ENCODE measurements at places on chromosomes 4 and X.
A peak's percentile ranks its signal among the peaks of the same experiment; 100 is the strongest.

GRCh38 chrX:57453901-57454300, 137.9 kb upstream of the ZXDB start:
- DNase-seq: peak; percentile 19

GRCh38 chr4:104394406-104395167, 100.1 kb downstream of the CXXC4 start:
- no peak for DNase-seq

- no peak for DNase-seq
These were observed 220.6 kb upstream of the CPXCR1 start for GRCh38 chrX:88526385-88526784.

- no peak for DNase-seq
These were observed 39.4 kb upstream of the SHROOM4 start for GRCh38 chrX:50853399-50853798.

GRCh38 chr4:129344058-129344457, 248.1 kb downstream of the C4orf33 start:
- DNase-seq: peak; percentile 3

DNA sequence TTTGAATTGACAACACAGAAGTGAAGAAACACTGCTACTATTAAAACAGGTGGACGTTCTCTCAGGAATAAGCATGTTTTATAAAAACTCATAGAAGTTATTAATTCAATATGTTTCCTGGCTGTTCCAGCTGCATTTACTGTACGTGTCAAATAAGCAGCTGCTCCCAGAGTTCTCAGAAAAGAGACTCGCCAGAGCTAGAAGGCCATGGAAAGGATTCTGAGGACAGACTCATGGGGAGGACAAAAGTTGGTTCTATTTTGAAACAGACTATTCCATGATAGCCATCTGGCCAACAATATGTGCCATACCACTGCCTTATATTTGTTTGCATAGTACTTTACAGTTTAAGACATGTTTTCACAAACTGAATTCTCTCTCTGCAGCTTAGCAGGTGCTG, 136.5 kb downstream of the NR3C2 start:
- DNase-seq: no peak

- DNase-seq: no peak
These were observed 2.0 kb downstream of the ARX start for GRCh38 chrX:25013632-25014365.

GRCh38 chr4:169238445-169238844, 32.3 kb downstream of the SH3RF1 start:
- DNase-seq: no peak

- no peak for DNase-seq
These were observed 153.7 kb downstream of the PPP4R3C start for GRCh38 chrX:27309406-27309805.

- DNase-seq: no peak
These were observed 5.5 kb upstream of the ASMT start for GRCh38 chrX:1609311-1609710.

GRCh38 chr4:109702950-109703663, at the start of gene CASP6:
CASP6 (minus strand) TSS chr4:109703445; CDS start chr4:109703395, 50 bp downstream.
- peak; percentile 73 for DNase-seq

GRCh38 chr4:186297013-186297645, 31.1 kb downstream of the F11 start:
- peak; percentile 3 for DNase-seq

GRCh38 chrX:132758759-132759158, 199.7 kb downstream of the HS6ST2 start:
- DNase-seq: no peak

- no peak for DNase-seq
These were observed 52.5 kb downstream of the TRPC5OS start for GRCh38 chrX:111928456-111928855.

DNA sequence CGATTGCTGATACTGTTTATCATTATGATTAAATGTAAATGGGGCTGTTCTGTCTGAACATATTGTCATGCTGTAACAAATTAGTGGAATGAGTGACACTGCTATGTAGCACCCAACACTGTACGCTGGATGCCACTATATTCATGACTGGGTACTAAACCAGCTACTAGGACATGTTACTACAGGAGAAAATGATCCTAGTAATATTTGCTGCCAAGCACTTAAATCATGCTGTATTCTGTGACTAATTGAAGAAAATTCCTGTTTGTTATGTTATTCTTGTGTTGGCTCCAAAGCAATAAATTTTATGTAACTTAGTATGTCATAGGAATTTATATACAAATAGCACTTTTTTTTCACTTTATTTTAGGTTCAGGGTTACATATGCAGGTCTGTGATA, 804.2 kb downstream of the CENPC start:
- no peak for DNase-seq

GRCh38 chr4:122946142-122946541, 23.7 kb upstream of the NUDT6 start:
- DNase-seq: no peak

DNA sequence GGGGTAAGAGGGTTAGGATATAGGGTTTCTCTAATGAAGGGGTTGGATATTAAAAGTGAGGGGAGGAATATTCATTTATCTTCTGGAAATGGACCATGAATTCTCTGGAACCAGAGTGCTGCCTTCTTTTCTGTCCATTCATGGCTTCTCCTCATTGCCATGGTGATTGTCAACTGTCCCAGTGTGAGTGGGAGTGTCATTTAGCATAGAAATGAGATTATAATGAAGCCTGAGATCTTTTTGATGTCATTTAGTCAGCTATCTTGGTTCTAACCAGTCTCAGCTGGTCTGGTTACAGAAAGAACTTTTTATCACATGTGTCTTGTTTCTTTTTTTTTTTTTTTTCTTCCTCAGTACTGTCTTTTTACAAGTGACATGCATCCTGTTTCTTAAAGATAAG, 497.3 kb upstream of the PITX2 start:
- DNase-seq: no peak

- no peak for DNase-seq
These were observed 1477.4 kb downstream of the ARAP2 start for GRCh38 chr4:34766935-34767334.

DNA sequence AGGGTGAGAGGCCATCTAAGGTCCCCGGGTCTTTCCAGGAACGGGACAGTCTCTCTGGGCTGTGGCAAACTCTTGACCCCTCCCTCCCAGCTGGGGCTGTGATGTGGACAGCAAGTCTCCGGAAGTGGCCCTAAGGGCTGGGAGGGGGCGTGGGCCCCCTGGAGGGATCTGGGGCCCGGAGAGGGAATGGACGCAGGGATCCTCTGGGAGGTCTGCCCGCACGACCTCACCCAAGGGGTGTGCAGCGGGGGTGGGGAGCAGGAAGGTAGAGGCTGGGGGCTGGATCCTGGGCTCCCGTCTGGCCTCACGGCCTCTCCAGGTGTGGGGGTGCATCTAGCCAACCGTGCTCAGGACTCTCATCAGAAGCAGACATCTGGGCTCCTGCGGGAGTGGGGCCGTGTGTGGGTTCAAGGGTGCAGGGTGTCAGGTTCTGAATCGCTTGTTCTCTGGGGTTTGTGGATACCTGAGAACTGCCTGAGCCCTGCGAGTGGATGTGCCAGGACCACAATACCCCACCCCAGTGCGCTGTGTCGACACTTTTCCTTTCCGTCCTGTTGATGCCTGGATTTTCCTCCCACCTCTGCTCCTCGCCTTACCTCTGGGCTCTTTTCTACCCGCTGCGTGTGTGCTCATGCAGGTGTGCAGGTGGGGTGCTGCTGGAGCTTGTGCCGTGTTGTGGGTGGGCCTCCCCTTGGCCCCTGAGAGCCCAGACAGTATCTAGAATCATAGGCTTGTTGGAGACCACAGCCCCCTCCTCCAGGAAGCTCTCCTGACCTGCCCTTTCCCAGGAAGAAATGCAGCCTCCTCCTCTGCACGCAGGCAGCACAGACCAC, 915 bp downstream of the CPZ start:
- DNase-seq: no peak

- no peak for DNase-seq
These were observed 898.2 kb upstream of the AGA start for GRCh38 chr4:178340468-178340867.

Data from CD4-positive, alpha-beta T cell treated with Interleukin-15 for 4 hours (primary cell).